Right cardiac atrium (tissue), 5 donors: ENCODE measurements at places on chromosomes 7 and 10. TPM values are rescaled to one million over a fixed set of nuclear protein-coding genes. Genes with fewer than 3 reads are reported as not detected.

DNA sequence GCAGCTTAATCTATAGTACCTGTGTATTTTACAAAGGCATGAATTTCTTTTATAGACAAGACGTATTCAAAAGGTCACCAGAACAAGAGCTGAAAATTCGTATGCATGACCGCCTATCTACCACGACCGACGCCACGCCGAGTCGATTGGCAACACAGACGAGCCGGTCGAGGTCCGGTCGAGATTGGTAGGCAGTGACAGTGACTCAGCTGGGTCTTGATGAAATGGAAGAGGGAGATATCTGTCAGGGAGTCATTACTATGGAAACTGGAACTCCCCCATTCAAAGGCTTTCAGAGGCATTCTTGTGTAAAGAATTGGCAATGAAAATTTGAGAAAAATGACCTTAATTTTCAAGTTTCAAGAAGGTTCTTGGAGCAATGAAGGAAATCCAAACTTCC, 2.1 kb downstream of the ATP5MK start:
- DNase-seq: no peak

DNA sequence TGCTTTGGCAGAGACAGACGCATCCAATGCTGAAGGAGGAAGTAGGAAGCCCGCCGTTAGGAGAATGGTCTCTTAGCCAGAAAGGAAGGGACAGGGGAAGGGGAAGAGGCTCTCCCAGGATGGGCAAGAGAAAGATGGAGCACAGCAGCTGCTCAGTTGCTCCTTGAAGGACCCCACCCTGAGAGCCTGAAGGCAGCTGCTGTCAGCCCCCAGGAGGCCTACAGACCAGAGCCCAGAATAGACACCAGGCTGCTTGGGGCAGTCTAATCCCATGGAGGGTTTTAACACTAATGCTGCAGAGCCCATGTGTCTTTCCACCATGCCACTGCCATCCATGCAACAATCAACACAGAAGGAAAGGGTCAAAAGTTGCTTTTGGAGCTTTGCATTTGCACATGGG, 3.5 kb upstream of the C7orf33 start:
- DNase-seq: no peak

The HNRNPF gene
- polyA plus RNA-seq: 41.6 TPM

- DNase-seq: no peak
Measured at GRCh38 chr10:10500937-10501336, 516.7 kb upstream of the CELF2 start.

- no peak for DNase-seq
Measured at GRCh38 chr10:17662193-17663138, 18.5 kb downstream of the STAM start.

DNA sequence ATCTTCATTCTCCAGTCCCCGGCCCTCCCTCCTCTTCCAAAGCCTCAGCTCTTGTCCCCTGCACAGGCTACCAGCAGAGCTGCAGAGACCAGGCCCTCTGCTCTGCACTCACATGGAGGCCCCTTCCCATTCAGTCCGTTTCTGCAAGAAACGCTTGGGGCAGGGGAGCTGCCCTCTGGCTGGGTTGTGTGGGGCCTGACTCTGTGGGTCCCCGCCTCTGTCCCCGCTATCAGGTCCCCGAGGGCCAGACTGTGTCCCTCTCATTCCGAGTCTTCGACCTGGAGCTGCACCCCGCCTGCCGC, 1.5 kb downstream of the PCOLCE start:
- no peak for DNase-seq

The GPR15LG gene
- not detected for polyA plus RNA-seq

DNA sequence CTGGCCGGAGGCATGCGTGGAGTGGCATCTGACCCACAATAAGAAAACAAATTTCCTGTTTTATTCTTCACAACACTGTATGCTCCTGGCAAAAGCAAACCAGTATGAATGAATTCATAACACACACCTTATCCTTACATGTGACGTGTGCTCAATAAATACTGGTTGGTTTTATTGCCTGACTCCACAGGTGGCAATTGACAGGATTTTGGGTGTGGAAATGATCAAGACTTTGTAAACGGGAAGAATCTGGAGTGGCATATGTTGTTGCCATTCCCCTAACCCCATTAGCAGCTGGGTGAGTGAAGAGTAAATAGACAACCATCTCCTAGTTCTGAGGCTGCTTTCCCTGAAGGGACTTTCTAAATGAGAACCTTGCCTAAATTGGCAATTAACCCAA, 215.5 kb upstream of the AOAH start:
- DNase-seq: no peak

- DNase-seq: no peak
Measured at GRCh38 chr7:99707096-99707495, 27.3 kb upstream of the CYP3A5 start.

DNA sequence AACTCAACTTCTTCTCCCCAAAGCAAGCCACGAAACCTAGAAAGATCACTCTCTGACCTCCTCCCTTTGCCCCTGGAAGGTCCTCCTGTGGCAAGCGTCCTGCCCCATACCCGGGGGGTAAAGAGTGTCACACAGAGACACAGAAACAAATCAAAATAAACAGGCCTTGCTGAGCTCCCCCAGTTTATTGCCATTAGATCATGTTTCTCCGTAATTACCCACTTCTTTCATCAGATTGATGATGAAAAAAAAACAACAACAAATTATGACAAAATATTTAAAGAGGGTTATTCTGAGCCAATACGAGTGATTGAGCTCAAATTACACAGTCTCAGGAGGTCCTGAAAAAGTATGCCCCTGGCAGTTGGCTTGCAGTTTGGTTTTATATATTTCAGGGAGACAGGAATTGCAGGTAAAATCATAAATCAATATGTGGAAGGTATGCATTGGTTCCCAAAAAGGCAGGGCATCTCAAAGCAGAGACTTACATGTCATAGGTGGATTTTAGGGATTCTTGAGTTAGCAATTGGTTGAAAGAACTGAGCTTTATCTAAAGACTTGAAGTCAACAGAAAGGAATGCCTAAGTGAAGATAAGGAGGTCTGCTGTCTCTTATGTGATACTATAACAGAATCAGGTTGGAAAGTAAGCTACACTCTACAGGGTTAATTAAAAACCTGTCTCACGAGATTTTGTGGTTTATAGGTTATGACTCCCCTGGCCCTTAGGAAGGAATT, 86.2 kb downstream of the APBB1IP start:
- DNase-seq: no peak

The FGFR2 gene
- 16.5 TPM for polyA plus RNA-seq

GRCh38 chr10:78292250-78292981, 258.8 kb downstream of the RPS24 start:
- DNase-seq: no peak

- DNase-seq: no peak
Measured at GRCh38 chr7:4638781-4639575, 43.1 kb upstream of the FOXK1 start.

GRCh38 chr10:47048526-47048905, 137.3 kb downstream of the PTPN20 start:
- DNase-seq: peak; percentile 70

The CFAP69 gene
- polyA plus RNA-seq: 2.3 TPM

The CPN1 gene
- not detected for polyA plus RNA-seq

DNA sequence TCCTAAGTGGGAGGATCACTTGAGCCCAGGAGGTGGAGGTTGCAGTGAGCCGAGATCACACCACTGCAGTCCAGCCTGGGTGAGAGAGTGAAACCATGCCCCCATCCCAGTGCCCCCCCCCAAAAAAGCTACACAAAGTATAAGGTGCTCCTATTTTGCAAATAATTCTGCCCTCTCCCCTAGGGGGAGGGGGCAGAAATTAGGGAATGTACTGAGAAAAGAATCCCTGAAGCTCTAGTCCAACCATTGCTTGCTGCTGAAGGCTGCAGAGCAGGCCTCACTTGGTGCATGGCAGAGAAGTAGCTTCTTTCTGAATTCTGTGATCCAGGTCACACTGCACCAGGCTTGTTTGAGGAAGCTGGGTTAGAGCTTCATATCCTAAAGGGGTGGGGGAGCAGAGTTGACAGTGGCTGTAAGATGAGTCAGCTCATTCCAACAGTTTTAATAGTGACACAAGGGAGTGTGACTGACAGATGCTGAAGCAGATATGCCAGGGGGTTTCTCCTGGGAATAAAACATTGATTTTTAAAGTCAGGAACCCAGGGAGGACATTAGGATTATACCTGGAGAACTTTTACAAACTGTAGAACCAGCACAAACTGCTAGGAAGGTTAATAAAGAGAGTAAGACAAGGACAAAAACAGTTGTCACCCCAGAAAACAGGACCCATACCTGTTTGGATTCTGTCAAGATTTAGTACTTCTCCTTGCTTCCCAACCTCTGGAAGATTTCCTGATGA, 32.8 kb upstream of the STRIP2 start:
- DNase-seq: no peak

The PTPRZ1 gene
- polyA plus RNA-seq: 1.6 TPM

The AGAP3 gene
- polyA plus RNA-seq: 61.4 TPM

DNA sequence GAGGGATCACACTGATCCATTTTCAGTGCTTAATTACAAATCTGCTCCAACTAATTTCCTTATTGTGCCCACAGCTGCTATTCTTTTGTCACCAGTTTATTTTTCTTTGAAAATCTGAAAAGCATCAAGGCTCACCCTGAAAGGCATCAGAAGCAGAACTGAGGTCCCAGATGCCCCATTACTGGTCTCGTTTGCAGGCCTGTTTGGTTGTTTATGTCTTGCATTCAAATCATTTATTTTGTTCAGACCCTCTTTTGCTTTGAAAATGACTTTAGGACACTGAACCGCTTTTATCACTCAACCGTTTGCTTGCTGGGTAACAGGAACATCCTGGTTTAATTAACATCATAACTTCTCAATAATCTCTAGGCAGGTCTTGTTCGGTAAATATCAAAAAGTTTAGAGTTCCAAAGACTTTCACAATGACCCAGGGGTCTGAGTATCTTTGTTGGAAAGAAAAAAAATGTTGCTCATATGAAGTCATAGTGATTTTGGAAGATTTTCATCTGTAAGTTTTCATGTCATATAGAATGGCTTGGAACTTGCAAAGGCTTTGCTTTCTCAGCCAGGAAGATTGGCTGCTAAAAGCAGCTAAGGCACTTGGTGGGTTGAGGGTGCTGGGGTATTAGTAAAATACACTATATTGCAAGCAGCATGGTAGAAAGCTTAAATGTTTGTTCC, 398.3 kb upstream of the NPVF start:
- no peak for DNase-seq

The PIP4K2A gene
- 10.1 TPM for polyA plus RNA-seq

DNA sequence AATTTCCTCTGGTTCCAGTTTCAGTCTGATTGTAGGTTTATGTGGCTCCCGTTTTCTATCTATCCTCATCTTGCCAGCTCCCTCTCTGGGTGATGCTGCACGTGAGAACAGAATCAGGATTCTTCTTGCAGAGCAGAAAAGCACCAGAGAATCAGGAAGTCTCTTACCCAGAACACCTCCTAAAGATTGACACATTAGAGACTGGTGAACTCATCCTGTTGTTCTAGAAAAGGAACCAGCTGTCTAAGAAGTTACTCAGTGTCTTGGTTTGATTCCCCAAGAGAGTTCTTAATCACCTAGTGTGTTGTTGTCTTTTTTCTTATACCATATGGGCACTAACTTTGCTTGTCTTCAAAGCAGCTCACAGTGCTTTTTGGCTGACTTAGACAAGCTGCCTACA, 152.4 kb downstream of the DGKI start:
- DNase-seq: no peak

- DNase-seq: no peak
Measured at GRCh38 chr10:128576943-128577670, 450.9 kb upstream of the MKI67 start.

The PRRT4 gene
- 1.1 TPM for polyA plus RNA-seq
